Activated T-cell treated with anti-CD3 and anti-CD28 coated beads for 24 hours (primary cell): ENCODE measurements at places on chromosomes 1 and 21.

DNA sequence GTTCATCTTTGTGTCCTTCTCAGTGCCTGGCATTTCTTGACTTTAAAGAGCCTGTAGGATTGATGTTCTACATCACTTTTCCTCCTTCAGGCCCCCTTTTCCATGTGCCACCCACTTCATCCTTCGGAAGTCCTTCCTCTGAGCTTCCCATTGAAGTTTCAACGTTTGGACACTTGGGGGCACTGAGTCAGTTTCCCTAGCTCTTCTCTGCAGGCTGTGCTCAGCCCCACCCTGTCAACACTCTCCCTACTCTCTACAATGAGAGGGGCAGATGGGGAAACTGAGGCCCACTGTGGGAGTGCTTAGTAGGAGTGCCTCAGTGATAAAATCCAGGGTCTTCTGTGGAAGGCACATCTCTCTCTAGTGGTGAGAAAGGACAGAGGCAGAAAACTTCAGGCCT, 11.9 kb downstream of the KCNJ10 start:
- DNase-seq, result no peak

- no peak for DNase-seq
Observed at GRCh38 chr1:224901087-224901810, 28.2 kb upstream of the DNAH14 start.

DNA sequence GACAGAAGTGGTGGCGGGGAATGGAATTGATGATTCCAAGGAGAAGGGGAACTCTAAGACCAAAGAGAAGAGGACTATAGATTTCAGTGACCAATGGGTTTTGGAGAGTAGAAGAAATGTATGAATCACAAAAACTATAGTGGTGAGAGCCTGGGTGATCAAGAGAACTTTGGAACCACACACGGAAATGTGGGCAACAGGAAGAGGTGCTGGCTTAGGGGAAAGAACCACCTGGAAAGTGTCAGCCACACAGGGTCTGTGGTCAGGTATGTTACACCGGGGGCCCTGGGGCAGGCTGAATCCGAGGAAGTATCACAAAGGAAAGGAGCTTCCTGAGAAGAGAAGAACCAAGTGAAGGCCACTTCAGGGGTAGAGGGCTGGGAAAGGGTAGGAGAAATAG, 11.5 kb upstream of the CHIA start:
- no peak for DNase-seq

GRCh38 chr1:98045211-98045766, 124.5 kb upstream of the DPYD start:
- DNase-seq, result no peak

- peak; percentile 30 for DNase-seq
Observed at GRCh38 chr1:198934901-198935305, 296.1 kb downstream of the PTPRC start.

DNA sequence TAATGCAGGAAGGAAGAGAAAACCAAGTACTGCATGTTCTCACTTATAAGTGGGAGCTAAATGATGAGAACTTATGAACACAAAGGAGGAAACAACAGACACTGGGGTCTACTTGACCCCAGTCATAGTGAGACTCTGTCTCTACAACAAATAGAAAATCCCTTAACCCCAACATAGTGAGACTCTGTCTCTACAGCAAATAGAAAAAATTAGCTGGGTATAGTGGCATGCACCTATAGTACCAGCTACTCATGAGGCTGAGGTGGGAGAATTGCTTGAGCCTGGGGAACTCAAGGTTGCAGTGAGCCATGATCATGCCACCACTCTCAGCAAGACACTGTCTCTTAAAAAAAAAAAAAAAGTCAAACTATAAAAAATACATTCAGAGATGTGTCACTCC, 42.7 kb downstream of the GIPC2 start:
- DNase-seq, result no peak

GRCh38 chr1:52348704-52349300, 17.2 kb downstream of the CC2D1B start:
- no peak for DNase-seq

GRCh38 chr1:204390751-204391466, 20.7 kb downstream of the PPP1R15B start:
- no peak for DNase-seq

- DNase-seq, result no peak
Observed at GRCh38 chr21:45578176-45578801, 36.0 kb upstream of the SLC19A1 start.

DNA sequence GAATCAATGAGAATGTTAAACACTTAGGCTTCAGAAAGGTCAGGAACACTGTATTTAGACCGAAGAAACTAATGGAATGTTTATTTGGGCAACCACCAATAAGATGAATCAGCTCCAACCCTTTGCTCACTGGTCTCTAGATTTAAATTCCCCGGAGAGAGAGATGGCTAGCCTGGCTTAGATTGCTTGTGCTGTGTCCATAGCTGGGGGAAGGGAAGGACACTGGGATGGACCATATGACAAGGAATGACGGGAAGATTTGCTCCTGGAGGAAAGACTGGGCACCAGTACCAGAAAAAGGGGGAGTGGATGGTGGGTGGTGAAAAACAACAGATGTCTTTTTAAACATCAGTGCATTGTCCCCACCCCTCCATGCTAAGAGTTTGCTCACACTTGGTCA, 426.6 kb downstream of the DUSP10 start:
- no peak for DNase-seq

DNA sequence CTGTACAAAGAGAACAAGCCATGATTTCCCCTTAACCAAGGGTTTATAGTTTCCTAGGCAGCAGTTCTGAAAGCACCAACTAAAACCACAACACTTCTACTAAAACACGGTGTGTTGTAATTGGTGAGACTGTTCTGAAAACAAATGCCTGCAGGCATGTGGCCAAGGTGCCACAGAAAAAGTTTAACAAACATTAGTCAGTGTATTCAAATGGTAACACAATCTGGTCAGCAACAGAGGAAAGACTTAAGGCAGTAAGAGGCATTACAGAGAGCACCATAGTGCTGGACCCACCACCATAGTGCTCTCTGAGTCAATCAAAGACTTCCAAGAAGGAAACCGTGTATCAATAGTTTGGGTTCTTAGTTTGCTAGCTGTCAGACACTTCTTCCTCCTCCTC, 16.7 kb downstream of the SNIP1 start:
- DNase-seq, result no peak

GRCh38 chr1:112887599-112888283, 68.3 kb downstream of the SLC16A1 start:
- no peak for DNase-seq

GRCh38 chr1:214864896-214865688, 217.4 kb upstream of the KCNK2 start:
- DNase-seq, result no peak

- DNase-seq, result no peak
Observed at GRCh38 chr21:37647781-37648180, 268.5 kb downstream of the KCNJ6 start.

GRCh38 chr1:225480825-225481434, 53.1 kb upstream of the LBR start:
- DNase-seq, result no peak

GRCh38 chr1:234286206-234286605, 87.0 kb upstream of the COA6 start:
- DNase-seq, result no peak

DNA sequence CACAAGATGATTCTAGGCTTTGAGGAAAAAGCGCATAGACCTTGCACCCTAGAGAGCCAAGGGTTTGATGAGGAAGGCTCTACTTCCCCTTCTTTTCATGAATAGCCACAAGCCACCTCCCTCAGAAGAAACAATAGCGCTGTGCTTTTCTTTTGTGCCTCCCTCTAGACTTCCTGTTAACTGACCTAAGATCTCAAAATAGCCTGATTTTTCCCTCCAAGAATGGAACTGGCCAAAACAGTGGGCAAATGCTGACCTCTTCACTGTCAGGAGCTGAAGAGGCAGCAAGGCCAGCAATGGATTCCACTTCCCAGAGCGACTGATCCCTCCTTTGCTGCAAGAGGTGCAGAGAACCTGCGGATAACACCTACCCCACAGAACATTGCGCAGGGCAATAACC, 362.8 kb downstream of the KCNH1 start:
- DNase-seq, result no peak

DNA sequence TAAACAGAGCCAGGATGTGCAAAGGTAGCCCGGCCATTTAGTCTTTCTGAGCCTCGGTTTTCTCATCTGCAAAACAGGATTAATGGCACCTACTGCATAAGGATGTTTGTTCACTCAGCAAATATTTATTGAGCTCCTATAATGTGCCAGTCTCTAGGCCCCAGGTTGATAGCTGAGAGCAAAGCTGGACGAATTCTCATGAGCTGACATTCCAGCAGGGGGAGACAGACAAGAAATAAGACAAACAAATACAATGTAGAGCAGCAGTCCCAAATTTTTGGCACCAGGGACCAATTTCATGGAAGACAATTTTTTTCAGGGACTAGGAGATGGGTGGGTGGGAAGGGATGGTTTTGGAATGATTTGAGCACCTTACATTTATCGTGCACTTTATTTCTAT, 74.3 kb upstream of the PAX7 start:
- DNase-seq, result no peak

DNA sequence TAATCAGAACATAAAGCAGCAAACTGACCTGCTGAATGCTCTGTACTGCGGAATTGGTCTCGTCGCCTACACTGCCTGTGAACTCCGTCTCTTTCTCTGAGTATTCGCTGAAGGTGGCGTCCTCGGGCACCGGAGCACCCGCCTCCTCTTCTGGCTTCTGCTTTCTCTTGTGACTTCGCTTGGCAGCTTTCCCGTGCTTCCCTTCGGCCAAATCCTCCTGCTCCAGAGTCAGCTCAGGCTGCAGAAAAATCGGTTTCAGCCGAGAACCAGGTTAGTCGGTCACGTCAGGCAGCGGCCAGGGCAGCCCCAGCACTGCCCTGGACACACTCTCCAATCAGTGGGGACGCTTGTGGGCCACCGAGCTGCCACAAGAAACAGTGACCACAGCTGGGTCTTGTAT, 35.8 kb upstream of the RIPK4 start:
- DNase-seq, result no peak

- DNase-seq, result no peak
Observed at GRCh38 chr1:7535934-7536878, 234.9 kb upstream of the VAMP3 start.

GRCh38 chr1:226674892-226675714, 64.0 kb downstream of the ITPKB start:
- peak; percentile 59 for DNase-seq

DNA sequence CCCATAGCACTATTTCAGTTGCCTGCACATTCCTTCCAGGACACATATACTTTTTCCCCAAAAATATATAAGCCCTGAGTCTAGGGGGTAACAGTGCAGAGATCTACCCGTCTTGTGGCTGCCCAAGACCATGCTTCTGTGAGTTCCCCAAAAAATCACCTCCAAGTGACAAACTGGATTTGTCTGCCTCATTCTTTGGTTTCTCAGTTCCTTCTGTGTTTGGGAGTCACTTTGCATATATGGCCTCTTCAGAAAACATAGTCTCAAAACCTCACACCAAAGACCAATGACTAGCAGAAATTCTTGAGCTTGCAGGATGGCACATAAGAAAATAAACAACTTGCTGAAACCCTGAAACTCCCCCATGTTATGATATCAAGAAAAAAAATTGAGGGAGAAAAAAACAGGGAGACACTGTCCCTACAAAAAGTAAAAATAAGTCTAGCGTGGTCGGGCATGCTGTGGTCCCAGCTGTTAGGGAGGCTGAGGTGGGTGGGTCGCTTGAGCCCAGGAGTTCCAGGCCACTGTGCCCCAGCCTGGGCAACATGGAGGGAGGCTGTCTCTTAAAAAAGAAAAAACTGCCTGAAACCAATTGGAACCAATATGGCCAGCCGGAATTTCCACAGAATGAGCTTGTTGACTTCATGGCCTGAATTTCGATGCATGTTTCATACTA, 8.0 kb downstream of the JMJD4 start:
- DNase-seq, result no peak

GRCh38 chr1:88683541-88684481, at the start of gene PKN2:
PKN2 (plus strand) TSS chr1:88684273; CDS start chr1:88684581, 308 bp downstream.
- peak; percentile 96 for DNase-seq

DNA sequence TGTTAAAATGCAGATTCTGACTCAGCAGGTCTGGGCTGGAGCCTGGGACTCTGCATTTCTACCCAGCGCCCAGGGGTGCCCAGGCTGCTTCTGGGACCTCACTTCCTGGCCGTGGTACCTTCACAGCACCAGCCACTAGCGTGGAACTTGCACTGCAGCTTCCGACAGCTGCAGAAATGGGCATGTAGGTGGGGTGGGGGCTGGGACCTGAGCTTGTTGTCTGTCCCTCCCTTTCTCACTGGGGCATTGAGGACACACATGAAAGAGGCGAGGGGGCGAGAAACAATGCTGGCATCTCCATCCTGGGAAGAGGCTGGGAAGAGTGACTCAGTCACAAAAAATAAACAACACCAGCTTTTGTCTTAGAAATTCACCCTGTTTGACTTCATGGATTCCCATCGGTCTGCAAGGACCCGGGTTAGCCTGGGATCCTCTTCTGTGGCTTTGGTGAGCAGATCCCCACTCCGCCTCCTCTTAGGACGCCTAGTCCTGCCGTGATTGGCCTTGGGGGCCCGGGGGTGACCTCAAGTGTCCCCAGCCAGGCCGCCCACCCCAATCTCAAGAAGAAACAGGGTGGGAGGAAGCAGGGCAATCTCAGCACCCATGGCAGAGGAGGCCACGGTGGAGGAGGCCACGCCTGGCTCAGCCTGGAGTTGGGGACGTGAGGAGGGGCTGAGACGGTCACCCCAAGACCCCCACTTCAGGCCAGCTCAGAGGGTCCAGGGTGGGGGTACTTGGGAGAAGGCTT, 29.9 kb upstream of the POFUT2 start:
- no peak for DNase-seq

DNA sequence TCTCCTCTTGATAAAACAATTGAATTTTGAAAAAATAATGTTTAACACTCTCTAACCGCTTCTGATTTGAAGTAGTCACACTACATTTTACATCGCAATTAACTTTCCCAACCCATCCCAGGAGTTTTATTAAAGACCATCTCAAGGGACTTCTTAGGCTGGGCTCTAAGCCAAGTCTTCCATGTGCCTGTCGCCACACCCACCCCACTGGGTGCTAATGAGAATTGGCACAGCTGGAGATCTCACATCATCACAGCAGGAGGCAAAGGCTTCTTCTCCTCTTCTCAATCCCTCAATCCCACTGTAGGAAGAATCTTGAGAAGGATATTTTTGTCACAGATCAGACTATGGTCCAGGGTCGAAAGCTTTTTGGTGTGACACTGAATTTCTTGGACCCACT, 328.9 kb downstream of the NUF2 start:
- DNase-seq, result no peak

- DNase-seq, result peak; percentile 45
Observed at GRCh38 chr1:4652631-4653327, 1.6 kb upstream of the AJAP1 start.
